ENCODE measurements at places on chromosomes 11 and 22.

DNA sequence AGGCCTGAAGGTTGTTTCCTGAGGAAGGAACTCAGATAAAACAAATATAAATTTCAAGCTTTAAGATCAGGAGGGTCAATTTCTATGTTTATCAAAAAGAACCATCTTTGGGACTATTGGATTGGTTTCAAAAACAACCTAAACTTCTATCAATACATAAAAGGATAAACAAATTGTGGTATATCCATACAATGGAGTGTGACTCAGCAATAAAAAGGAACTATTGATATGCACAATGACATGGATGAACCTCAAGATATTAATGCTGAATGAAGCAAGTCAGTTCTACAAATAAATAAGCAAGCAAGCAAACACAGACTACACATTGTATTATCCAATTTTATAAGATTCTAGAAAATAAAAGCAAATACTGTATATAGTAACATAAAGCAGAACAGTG lies 11.1 kb upstream of the CLPB start:
- no peak for DNase-seq

DNA sequence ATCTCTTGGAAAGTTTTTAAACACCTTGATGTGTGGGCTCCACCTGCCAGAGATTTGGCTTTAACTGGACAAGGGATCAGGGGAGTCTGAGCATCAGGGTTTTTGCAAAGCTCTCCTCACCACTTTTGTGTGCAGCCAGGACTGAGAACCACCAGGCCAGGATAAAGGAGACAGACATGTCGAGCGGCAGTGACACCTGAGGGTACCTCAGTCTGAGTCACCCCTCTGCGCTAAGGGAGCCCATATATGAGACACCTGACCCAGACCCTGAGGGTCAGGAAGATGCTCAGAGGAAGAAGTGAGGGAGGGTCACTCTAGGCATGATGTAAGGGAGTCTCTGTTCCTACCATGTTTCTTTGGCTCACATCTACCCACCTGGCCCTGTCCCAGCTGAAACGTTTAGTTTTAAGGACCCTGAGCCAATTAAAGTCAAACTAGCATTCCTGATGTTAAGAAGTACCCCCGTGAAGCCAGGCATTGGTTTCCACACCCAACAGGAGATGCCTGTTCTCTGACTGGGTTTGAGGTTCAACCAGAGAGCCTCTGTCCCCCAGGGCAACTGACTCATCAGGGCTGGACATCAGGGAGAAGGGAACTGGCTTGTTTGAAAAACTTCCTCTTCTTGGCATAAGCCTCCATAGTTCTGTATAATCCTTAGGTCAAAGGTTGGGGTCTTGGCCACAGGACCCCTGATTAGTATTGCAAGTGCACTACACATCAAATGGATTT lies 72.4 kb upstream of the BIRC3 start:
- DNase-seq, result no peak

DNA sequence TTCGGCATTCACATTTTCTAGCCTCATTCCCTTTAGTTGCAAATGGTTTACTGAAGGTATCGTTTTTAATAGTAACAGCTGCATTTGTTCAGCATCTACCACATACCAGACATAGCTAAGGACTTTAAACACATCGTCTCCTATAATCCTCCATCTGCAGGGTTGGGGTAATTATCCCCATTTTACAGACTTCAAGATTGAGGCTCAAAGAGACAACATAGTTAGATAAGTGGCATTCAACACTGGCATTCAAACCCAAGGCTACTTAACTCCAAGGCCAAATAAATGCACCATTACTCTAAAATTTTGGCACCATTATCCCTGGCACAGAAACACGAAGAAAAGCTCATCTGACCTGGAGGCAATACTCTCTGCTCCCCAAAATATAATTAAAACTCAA lies 28.5 kb downstream of the SMCO4 start:
- no peak for DNase-seq

DNA sequence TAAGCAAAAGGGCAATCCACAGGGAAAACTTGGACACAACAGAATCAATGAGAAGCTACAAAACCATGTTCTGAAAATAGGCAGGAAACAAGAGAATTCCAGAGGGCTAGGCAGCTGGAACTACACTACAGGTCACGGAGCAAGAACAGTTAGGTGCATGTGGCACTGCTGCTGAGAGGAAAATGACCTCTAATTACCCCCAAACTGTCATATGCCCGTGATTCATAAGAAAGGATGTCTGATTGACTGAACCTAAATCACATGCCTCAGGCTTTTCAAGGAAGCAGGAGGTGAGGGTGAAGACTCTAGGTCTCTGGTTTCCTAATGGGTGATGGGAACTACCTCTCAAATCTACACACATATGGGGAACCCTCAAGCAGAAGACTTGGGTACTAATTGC lies 17.9 kb upstream of the RRAS2 start:
- no peak for DNase-seq

DNA sequence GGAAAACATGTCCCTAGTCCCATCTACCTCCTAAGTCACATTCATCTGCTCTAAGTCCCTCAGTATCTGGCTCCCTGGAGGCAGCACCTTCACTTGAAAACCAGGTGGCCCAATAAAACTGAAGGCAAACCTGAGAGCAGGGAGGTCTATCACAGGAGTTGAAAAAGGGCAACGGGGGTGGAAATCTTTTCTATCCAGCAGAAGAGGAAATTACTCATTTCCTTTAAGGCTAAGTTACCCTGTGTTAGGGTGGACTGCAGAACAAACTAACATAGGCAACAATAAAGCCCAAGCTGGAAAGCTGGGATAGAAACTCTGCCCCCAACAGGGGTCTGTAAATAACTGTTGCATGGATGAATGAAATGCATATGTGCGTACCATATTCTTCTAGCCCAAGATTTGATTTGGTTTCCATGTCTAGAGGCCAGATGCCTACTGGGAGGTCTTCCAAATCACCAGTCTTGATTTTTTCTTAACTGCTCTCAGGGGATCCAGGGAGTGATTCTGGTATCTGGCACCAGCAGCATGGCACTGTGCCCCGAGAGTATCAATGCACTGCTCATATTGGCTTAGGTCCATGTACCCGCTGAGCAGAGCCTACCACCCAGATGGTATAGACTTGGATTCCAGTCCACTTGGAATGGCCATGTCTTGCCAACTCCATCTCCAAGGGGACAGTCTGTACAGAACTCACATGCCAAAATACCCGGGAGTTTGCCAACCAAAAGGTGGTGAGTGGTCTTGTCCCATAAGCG lies 350.0 kb upstream of the NCAM1 start:
- no peak for DNase-seq

DNA sequence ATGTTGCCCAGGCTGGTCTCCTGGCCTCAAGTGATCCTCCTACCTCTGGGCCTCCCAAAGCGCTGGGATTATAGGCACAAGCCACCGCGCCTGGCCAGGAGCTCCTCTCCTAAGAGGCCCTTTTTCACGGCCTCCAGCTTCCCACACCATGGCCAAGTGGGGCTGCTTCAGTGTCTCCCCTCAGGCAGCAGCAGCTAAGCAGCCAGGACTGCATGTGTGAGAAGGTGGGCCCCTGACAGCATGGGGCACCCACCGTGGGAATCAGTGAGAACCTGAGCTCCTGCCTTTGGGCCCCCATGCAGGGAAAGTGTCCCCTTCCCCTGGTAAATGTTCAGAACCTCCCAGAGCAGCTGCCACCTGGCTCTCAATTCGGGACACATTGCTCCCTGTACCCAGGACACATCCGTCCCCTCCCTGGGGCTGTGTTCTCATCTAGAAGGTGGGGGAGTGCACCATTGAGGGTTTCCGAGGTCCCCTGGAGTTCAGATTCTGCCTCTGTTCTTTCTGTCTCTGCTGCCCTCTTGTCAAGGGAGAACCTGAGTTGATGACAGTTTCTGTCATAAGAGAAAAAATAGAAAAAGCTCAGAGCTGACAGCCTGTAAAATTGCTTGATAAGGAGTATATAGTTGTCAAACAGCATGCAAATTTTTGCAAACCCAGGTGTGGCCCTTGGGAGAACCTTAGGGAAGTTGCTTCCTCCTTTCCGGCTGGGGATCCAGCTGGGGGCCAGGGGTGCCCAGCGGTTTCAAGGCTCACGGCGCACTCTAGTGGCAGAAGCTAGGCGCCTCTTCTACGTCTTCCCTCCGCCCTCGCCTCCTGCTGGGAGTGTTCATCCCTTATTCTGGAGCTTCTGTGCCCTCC lies 29.7 kb downstream of the FAM83F start:
- peak; percentile 87 for DNase-seq

DNA sequence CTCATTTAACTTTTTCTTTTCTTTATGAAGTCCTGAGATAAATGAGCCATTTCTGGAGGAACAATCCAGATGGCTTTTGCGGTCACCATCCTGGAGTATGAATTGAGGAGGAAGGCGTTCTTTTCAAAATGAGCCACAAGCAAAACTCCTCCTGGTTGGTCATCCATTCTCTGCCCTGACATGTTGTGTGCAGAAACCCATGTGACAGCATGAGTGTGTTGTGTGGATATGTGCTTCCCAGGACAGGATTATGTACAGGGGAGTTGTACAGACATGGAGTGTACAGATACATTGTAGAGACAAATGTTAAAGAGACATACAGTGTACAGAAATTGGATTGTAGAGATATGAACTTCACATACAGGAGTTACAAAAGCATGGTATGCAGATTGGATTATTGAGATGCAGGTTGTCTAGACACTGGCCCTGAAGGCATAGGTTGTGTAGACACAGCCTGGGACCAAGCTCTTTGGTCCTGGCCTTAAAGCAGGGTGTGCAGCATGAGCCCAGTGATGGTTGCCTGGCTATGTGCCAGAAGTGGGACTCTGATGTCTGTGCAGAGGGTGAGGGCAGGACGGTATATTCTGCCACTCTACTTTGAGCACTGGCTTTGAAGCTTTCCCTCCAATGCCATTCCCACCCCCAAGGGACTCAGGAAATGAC lies 178.5 kb upstream of the ZBED5 start:
- DNase-seq, result no peak
